Right lobe of liver (tissue), 6 donors: ENCODE measurements at places on chromosomes 6 and 20.
A peak's percentile ranks its signal among the peaks of the same experiment; 100 is the strongest.

GRCh38 chr20:55977690-55978459 lies 27.4 kb downstream of the CBLN4 start:
- no peak for DNase-seq
- no peak overlapping the region for H3K27ac ChIP-seq
- no peaks in the 10 kb centered on the region for H3K27me3 ChIP-seq
- no peaks in the 10 kb centered on the region for H3K36me3 ChIP-seq
- H3K4me1 ChIP-seq = peaks cover 6% of the 10 kb centered on the region

DNA sequence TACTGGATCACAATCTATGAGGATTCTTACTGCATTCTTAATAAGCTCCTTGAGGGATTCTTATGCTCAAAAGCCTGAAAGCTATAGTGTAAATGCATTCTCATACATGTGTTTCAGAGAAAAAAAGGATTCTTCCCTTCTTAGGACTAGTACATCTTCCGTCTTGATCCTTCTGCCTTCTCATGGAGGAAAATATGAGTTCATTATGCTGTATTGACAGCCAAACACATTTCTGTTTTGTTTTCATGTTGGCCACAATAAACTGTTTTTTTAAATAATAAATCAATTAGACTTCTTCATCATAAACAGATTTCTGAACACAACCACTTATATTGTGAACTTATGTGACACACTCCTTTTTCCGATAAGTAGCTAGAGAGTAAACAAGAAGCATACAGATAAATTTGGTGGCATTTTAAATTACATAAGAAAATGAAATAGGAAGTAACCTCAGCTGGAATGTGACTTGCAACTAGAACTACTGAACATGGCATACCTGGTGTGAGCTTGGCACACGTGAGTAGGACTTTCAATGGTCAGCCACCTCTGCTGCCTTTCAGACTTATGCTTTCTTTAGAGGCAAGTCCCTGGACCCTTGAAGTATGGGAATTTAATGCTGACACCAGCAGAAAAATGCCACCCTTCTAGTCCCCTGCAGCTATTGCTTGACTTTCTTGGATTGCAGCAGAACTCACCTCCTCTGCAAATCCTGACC lies 350.4 kb downstream of the BCKDHB start:
- DNase-seq = no peak
- H3K4me1 ChIP-seq = no peaks in the 10 kb centered on the region
- no peak overlapping the region for H3K27ac ChIP-seq
- no peaks in the 10 kb centered on the region for H3K36me3 ChIP-seq

GRCh38 chr6:163364641-163365040 lies 49.9 kb upstream of the QKI start:
- no peaks in the 10 kb centered on the region for H3K27me3 ChIP-seq
- no peaks in the 10 kb centered on the region for H3K4me1 ChIP-seq
- no peak overlapping the region for H3K4me3 ChIP-seq
- no peak overlapping the region for H3K27ac ChIP-seq
- DNase-seq = no peak

DNA sequence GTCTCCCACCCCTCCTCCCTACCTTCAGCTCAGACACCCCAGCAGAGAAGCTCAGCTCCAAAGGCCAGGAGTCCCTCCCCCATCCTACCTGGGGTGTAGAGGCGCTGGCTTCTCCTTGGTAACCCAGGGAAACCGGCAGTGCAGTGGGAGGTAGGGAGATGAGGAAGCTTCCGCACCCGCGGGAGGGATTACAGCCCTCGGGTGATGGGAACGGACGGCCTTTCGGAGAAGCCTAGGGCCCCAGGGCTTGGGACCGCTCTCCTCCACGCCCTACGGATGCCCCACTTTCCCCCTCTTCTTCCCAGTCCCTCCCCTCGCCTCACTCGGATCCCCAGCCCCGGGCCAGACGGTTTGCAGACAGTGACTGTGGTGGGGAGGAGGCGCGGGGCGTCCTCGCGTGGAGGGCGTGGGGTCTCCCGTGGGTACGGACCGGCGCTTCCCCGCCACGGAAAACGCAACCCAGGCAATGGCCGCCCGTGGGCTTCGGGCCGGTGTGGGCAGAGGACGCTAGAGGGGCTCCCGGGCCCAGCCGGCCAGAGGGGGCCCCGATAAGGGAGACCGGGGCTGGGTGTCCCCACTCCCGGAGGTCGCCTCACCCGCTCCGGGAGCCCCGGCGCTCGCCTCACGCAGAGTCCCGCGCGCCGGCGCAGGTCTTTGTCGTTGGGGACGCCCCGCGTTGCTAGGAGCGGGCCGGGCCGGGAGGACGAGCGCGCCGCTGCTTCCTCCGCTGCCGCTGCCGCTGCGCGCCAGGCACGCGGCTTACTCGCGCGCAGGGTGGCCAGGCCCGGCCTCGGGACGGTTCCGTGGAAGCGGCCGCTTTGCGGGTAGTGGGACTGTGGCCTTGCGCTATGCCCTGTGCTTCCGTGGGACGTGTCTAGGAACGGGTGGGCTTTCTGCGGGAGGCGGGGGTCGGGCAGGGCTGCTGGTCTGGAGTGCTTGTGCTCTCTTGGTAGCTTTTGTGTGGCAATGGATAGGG lies 15.8 kb downstream of the AARS2 start:
- H3K4me3 ChIP-seq = peak overlapping the region; percentile 42
- H3K27me3 ChIP-seq = peaks cover 14% of the 10 kb centered on the region
- no peak overlapping the region for H3K27ac ChIP-seq
- peaks cover 6% of the 10 kb centered on the region for H3K36me3 ChIP-seq
- peaks cover 10% of the 10 kb centered on the region for H3K4me1 ChIP-seq

- H3K27me3 ChIP-seq = no peaks in the 10 kb centered on the region
- H3K27ac ChIP-seq = no peak overlapping the region
- H3K36me3 ChIP-seq = no peaks in the 10 kb centered on the region
- DNase-seq = peak; percentile 63
- no peak overlapping the region for H3K4me3 ChIP-seq
- H3K4me1 ChIP-seq = no peaks in the 10 kb centered on the region
Measured at GRCh38 chr6:148972481-148972880, 225.7 kb downstream of the UST start.

- no peaks in the 10 kb centered on the region for H3K27me3 ChIP-seq
- DNase-seq = no peak
- H3K4me3 ChIP-seq = no peak overlapping the region
- no peaks in the 10 kb centered on the region for H3K4me1 ChIP-seq
Measured at GRCh38 chr20:58667975-58668374, 16.9 kb downstream of the STX16 start.

- DNase-seq = no peak
- no peaks in the 10 kb centered on the region for H3K36me3 ChIP-seq
- H3K27ac ChIP-seq = no peak overlapping the region
- H3K4me3 ChIP-seq = no peak overlapping the region
Measured at GRCh38 chr20:13256606-13257005, 35.5 kb downstream of the ISM1 start.

GRCh38 chr20:25547063-25547462 lies 38.3 kb downstream of the NINL start:
- no peak overlapping the region for H3K27ac ChIP-seq
- H3K4me1 ChIP-seq = peaks cover 3% of the 10 kb centered on the region
- no peaks in the 10 kb centered on the region for H3K36me3 ChIP-seq
- H3K27me3 ChIP-seq = no peaks in the 10 kb centered on the region
- no peak overlapping the region for H3K4me3 ChIP-seq

DNA sequence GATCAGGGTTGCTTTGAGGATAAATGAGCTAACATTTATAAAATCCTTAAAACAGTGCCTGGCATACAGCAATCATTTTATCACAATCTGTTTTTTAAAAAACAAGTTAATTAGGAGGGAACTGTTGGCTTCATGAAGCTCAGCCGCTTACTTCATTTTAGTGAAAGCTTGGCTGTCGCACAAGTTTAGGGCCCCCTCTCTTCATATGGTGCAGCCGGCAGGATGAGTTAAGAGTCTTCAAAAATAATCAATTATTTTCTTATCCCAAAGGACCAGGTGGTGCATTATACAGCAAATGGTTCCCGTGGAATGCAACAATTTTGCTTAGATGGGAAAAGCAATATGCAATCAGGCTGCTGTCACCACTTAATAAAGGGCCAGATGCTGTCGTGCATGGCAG lies 57.4 kb upstream of the PROKR2 start:
- no peaks in the 10 kb centered on the region for H3K4me1 ChIP-seq
- no peak overlapping the region for H3K27ac ChIP-seq
- DNase-seq = no peak
- no peaks in the 10 kb centered on the region for H3K36me3 ChIP-seq
- no peaks in the 10 kb centered on the region for H3K27me3 ChIP-seq

DNA sequence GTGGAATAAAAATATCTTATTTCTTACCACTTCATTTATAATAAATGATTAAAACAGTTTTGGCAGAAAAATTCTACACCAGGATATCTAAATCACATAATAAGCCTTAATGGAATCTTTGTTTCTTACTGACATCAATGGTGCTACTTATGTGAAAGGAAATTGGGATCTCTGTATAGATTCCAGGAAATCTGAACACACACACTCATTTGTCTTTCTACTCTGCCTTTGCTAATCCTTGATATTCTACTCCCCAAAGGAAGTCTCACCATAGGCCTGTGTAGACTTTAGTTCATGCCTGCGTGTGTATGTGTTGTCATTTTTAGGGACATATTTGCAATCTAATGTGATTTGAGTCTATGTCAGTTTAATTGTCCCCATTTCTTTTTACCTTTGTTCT lies 7.9 kb downstream of the ADGRB3 start:
- H3K36me3 ChIP-seq = no peaks in the 10 kb centered on the region
- no peaks in the 10 kb centered on the region for H3K27me3 ChIP-seq
- no peak overlapping the region for H3K27ac ChIP-seq
- H3K4me3 ChIP-seq = no peak overlapping the region

DNA sequence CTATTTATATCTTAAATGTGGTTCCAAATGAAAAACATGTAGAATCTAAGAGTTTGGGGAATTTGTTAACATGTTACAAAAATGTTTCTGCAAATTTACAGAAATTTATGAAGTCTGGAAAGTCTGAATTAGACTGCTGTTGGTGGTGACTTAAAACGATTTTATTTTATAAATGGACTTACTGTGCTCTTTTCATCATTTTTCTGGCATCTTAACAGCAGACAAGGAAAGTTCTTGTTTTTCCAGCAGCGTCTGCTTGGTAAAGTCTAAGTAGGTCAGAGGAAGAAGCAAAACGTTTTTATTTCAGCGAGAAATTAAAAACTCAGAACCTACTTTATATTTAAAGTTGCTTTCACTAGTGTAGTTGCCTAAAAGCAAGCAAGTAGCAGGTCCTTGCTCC lies 48.6 kb upstream of the COL9A1 start:
- H3K27ac ChIP-seq = no peak overlapping the region
- no peaks in the 10 kb centered on the region for H3K36me3 ChIP-seq
- no peak overlapping the region for H3K4me3 ChIP-seq
- H3K27me3 ChIP-seq = no peaks in the 10 kb centered on the region

GRCh38 chr6:20861481-20861880 lies 327.2 kb downstream of the CDKAL1 start:
- peaks cover 11% of the 10 kb centered on the region for H3K4me1 ChIP-seq
- H3K27ac ChIP-seq = no peak overlapping the region
- H3K27me3 ChIP-seq = no peaks in the 10 kb centered on the region
- no peak for DNase-seq
- no peak overlapping the region for H3K4me3 ChIP-seq

- H3K4me1 ChIP-seq = no peaks in the 10 kb centered on the region
- no peak overlapping the region for H3K27ac ChIP-seq
- H3K27me3 ChIP-seq = no peaks in the 10 kb centered on the region
- H3K36me3 ChIP-seq = no peaks in the 10 kb centered on the region
Measured at GRCh38 chr6:41058783-41059181, 5.8 kb downstream of the APOBEC2 start.

DNA sequence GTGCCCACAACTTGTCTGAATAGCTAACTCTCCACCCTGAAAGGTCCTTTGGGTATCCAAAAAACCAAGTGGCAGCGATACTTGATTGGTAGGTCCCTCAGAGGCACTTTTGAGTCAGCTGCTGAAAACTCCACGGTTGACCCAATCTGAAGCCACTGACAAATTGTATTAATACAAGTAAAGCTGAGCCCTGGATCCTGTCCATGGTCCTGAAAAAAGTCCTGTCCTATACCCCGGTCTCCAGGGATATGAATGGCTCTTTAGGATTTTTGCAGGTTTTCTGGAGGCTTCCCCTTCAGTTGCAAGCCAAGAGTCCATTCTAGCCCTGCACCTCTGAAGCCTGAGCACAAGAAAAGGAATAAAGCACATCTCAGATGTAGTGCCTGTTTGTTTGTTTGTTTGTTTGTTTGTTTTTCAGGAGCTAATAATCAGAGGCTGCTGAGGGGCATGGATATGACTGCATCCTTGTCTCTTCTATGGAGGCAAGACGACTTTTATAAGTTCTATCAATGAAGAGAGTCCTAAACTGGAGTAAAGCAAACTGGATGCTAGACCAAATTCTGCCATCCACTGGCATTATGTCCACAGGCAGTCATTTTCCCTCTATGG lies 1.7 kb upstream of the SLC12A5 start:
- H3K4me3 ChIP-seq = no peak overlapping the region
- H3K27me3 ChIP-seq = peaks cover 15% of the 10 kb centered on the region
- no peak for DNase-seq
- no peaks in the 10 kb centered on the region for H3K36me3 ChIP-seq
- no peak overlapping the region for H3K27ac ChIP-seq

DNA sequence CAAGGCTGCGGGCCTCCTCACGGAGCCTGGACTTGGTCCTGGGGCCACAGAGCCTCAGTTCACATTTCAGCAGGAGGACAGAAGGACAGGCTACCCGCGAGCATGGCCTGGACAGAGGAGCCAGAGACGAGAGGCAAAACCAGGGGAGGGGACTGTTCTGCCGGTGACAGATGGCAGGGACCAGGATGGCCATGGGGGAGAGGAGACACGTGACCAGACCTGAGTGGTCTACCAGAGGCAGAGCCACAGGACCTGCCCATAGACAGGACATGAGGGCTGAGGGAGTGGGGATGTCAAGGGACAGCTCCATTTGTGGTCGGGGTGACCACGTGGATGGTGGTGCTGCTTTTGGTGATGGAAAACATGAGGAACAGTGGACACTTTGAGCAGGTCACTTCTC lies 207.9 kb downstream of the NFATC2 start:
- no peak overlapping the region for H3K27ac ChIP-seq
- no peaks in the 10 kb centered on the region for H3K4me1 ChIP-seq
- H3K4me3 ChIP-seq = no peak overlapping the region
- no peaks in the 10 kb centered on the region for H3K36me3 ChIP-seq

DNA sequence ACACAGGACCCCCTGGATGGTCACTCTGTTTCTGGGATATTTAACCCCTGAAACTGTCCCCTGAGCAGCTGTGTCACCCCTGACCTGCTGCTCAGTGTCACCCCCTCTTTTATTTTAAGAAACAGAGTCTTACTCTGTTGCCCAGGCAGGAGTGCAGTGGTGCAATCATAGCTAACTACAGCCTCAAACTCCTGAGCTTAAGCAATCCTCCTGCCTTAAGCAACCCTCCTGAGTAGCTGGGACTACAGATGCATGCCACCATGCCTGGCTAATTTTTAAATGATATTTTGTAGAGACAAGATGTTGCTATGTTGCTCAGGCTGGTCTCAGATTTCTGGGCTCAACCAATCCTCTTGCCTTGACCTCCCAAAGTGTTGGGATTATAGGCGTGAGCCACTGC lies 21.5 kb upstream of the GTSF1L start:
- no peak overlapping the region for H3K4me3 ChIP-seq
- H3K36me3 ChIP-seq = no peaks in the 10 kb centered on the region
- no peak for DNase-seq
